Jurkat, Clone E6-1 (cell line): ENCODE measurements at places on chromosomes 11 and 22.

DNA sequence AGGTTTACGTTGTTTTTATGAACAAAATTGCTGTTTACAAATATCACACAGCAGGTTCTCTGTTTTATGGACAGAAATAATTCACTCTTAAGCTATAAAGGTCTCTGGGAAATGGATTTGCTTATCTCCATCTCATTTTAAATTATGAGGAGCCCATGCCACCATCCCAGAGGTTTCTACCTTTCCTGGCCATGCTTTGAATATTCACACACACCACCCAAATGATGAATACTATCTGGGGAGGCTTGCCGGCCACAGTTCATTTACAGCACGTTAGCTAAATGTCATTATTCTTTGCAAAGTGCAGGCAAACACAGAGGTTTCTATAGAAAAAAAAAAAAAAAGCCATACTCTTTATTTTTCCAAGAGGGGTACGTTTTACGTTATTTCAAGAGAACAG, 1446.7 kb downstream of the FAM181B start:
- no peak for DNase-seq

GRCh38 chr11:897253-898142, 13.1 kb downstream of the CHID1 start:
- DNase-seq, result no peak

- DNase-seq, result no peak
These were observed 158.6 kb upstream of the BDNF start for GRCh38 chr11:27858866-27859265.

DNA sequence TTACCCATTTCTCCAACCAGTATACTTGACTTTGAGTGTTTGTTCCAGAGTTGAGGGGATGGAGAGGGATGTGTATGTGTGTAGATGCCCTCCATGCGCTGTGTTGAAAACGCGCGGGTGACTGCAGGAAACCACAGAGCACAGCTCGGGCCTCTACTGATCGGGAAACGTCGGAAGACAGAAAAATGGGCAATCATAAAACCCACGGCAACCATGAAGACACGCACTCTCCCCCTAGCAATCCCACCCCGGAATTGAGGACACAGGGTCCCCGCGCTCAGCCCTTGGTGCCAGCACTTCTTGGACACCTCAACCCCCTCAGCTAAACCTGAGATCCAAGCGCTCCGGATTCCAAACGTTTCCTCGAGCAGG, 251 bp upstream of the UQCC3 start:
- DNase-seq, result no peak

GRCh38 chr22:38865201-38866023, 6.6 kb downstream of the CBX6 start:
- no peak for DNase-seq

DNA sequence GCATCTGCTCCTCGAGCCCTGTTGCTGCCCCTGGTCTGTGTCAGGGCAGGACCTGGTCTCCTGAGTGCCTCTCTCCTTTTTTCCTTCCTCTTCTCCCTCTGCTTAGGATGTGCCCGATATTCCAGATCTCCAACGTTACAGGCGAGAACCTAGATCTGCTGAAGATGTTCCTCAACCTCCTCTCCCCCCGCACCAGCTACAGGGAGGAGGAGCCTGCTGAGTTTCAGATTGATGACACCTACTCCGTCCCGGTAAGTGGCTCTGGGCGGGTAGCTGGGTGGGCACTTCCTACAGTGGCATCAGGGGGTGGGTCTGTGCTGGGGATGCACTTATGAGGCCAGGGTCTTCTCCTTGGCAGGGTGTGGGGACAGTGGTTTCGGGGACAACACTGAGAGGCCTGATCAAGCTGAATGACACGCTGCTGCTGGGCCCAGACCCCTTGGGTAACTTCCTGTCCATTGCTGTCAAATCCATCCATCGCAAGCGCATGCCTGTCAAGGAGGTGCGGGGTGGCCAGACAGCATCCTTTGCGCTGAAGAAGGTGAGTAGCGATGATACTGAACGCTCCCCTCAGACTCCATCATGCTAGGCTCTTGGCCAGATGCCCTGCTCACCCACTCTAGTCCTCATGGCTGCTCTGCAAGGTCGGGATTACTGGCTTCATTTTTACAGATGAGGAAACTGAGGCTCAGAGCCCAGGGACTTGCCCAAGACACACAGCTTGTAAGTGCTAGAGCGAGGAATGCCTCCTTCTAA, 20.3 kb downstream of the GTPBP1 start:
- no peak for DNase-seq

DNA sequence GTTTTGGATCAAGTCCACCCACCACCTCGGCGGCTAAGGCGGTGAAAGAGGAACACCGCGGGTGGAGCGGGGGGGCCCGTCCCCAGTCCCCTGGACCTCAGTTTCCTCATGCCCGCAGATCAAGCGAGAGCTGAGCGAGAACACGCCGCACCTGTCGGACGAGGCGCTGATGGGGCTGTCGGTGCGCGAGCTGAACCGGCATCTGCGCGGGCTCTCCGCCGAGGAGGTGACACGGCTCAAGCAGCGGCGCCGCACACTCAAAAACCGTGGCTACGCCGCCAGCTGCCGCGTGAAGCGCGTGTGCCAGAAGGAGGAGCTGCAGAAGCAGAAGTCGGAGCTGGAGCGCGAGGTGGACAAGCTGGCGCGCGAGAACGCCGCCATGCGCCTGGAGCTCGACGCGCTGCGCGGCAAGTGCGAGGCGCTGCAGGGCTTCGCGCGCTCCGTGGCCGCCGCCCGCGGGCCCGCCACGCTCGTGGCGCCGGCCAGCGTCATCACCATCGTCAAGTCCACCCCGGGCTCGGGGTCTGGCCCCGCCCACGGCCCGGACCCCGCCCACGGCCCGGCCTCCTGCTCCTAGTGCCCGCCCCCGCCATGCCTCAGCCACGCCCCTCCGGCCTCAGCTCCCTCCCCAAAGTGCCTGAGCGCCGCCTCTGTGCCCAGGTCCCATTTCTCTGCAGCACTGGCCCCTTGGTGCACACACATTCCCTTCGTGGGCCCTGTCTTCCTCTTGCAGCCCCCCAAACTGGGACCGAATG, 12.7 kb downstream of the MAFF start:
- no peak for DNase-seq

DNA sequence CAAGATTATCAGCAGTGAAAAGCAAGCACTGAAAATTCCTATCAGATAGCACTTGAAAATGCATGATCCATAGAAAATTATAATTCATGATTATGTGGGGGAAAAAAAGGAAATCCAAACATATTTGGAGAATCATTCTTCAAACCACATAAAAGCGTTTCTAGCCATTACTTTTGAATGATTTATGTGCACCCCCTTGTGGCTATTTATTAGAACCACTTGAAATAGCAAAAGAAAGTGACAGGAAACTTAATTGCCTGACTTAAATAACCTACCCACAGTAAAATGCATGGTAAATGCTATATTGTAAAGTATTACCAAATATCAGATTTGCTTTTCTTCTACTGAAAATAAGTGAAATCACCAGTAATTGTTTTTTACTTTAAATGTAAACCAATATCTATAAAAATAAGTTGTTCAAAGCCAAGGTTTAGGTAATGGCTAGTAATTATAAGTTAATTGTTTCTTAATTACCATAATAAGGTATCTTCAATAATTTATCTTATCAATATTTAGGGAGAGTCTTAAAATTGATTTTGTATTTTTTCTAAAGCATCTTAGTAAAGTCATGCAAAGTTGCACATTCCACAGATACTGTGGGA, 168.5 kb downstream of the ARHGAP42 start:
- DNase-seq, result peak; percentile 37

GRCh38 chr11:2540992-2541680, 96.3 kb downstream of the KCNQ1 start:
- DNase-seq, result no peak

DNA sequence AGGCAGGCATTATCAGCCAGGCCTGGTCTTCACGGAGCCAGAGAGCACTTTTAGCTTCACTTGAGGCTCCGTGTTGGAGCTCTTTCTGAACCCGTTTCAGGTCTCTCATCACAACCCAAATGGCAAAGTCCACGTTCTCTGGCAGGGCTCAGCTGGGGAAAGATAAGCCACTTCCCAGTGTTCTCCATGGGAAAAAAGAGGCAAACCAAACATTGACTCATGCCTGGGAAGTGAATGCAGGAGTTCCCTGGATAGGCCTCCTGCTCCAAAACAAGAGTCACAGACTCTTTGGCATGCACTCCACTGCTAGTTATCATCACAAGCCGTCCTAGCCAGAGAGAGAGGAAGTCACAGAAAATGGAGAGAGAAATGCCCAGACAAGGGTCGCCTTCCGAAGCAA, 11.6 kb downstream of the OPCML start:
- DNase-seq, result no peak

DNA sequence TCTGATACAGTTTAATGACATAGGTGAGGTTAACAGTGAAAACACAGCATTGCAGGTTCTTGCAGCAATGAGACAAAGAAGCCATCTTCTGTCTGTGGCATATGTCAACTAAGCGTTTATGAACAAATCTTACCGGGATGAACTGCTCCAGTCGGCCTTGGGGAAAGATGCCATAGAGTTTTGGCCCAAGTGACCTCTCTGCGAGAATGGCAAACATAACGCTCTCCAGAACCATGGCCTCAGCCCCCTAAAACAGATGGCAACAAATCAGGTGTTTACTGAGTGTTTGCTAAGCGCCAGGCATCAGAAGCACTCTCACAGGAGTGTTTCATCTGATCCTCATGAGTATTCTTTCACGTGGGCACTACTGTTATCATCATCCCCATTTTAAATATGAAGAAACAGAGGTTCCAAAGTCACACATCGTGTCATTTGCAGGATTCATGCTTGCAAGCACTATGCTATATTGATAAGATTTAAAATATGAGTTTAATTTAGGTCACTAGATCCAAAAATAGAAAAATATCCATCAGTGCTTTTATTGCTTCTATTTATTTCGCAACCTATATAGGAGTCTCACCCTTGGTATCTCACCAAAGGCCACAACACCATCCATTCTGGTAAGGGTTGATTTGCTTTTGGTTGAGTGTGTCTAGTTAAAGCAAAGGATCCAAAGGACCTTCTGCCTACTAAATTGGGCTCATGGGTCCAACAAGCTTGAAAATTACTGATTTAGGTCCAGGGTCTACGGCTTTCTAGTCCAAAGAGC, 35.9 kb downstream of the TCIRG1 start:
- no peak for DNase-seq

- DNase-seq, result no peak
These were observed 13.2 kb downstream of the OTUB1 start for GRCh38 chr11:63999349-64000025.

GRCh38 chr11:32198053-32198452, 107.2 kb downstream of the RCN1 start:
- no peak for DNase-seq

GRCh38 chr11:79536155-79536917, 95.5 kb upstream of the TENM4 start:
- no peak for DNase-seq

GRCh38 chr11:35798423-35798822, 135.8 kb downstream of the TRIM44 start:
- DNase-seq, result no peak

DNA sequence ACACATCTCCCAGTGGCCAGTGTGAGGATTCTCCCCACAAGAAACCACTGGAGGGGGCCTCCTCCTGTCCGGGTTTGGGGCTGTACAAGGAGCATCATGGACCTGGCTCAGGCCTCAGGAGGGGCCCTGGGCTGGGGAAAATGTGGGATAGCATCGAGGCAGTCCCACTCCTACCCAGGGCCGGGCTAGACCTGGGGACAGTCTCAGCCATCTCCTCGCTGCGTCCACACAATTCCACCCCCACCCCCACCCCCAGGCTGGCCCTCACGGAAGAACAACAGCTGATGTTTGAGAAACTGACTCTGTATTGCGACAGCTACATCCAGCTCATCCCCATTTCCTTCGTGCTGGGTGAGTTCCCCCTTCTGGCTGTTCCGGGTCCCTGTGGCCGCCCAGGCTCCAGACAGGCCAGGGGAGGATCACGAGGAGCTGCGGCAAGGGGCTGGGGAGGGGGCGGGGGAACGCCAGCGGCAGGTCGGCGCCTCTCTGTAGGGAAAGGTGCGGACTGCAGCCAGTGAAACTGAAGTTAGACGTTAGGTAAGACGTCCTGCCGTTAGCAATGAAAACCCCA, 4.8 kb downstream of the BEST1 start:
- DNase-seq, result no peak

DNA sequence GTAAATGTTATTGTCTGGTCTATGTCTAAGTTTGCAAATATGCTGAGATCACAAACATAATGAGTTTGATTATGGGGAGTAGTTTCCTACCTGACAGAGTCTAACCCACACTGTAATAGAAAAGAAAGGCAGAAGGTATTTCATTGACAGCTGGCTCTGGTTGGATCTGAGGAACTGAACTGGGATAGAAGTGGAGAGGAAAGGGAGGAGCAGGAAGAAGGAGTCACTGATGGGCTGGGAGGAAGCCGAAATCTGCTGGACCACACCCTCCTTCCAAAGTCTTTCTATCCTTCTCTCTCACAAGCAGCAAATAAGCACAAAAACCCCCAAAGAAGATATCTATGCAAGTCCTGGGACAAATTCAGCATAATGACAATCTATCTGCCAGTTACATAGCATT, 11.7 kb downstream of the BLID start:
- DNase-seq, result no peak

DNA sequence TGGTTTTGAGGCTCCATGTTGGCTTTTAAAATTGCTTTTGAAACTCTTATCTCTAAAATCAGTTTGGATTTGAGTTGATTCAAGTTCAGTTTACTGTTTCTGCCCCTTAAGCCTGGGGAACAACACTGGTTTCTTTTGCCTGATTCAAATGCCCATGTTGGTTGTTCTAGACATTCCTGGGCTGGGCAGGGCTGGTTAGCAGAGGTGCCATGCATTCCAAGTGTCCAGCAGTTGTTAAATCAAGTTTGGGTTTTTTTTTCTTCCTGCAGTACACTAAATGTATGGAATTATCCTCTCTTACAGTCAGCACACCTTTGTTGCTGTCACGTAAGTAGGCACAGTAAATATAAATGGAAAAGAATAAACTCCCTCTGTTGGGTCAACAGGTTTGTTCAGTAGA, 67.2 kb upstream of the MTMR2 start:
- DNase-seq, result no peak

DNA sequence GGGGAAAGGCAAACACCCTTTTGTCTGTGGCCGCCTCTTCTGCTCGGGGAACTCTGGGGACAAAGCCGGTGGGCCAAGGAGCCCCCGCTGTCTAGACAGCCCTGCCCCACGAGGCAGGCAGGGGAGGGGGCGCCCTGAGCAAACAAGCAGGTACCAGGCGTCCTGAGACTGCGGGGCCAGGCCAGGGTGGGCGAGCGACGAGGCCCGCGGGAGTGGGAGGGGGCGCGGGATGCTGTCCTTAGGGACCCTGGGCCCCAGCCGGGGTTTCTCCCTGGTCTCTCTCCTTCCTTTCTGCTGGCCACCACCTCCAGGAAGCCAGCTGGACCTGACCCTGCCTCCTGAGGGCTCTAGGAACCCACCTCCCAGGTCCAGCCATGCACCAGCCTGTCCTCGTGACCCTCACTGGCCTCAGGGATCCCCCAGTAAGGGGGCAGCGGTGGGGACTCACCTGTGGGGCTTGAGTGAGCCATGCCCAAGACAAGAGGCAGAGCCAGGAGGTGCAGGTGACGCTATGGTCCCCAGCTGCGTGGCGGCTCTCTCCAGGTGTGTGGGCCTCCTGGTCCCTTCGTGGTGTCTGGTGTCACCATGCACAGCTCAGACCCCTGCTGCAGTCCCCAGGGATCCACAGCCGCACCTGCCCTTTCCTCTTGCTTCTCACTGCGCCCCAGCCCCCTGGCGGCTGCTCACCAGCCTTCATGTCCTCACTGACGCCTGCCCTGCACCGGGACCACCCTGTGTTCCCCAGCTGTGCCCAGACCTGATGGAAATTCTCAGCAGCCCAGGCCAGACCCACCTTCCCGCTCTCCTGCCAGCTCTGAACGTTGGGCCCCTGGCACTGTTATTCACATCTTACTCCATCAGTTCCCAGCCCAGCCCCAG, 26.5 kb upstream of the MUC5AC start:
- DNase-seq, result no peak

GRCh38 chr22:25651332-25652085, 87.0 kb downstream of the GRK3 start:
- no peak for DNase-seq
